ENCODE measurements at places on chromosomes 1 and 21.

DNA sequence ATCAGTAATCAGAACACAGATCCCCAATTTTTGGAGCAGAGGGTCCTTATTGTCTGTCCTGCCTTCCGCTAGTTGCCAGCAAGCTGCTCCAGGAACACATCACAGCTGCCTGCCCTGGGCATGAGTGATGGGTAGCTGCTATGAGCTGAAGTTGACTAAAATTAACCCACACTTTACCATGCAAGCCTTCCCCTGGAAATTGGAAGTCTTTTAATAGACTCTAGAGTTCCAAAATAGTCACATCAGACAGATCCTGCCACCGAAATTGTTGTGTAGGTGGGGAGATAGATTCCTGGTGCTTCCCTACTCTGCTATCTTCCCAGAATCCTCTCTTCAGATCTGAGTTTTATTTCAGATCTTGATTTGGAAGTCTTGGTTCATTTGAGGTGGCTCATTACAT is 63.1 kb upstream of the GCLM start:
- DNase-seq: no peak

DNA sequence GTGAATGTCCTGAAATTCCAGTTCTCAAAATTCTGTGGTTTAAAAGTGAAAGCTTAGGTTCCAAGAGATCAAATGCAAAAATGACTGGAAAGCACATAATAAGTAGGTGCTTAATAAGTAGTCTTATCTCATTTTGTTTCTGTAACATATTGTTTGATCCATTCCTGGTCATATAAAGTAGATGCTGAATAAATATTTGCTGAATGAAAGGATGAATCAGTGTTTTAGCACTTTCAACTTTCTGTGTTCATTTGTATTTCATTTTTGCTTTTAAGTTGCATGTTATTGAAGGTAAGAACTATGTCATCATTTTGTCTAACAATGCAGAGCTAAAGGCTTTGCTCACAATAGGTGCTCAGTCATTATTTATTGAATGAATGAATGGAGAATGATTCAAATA is 6.3 kb downstream of the MAST2 start:
- no peak for DNase-seq

GRCh38 chr21:37368541-37369279 is 2.1 kb downstream of the DYRK1A start:
- no peak for DNase-seq

DNA sequence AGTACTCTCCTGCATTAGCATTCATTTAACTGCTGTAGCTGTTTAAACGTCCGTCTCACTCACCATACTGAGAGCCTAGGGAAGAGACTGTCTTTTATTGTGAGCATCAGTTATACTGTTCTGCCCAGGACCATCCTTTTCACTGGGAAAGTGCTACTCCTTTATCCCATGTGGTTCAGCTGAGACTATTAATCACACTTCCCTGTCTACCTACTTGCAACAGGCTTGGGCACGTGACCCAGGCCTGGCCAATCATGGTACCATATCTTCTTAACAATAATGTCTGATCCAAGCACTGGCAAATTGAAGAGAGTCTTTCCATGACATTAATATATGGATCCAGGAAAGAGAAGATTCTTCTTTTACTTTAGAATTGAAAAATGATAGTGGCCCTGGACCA is 108.1 kb downstream of the TM2D1 start:
- no peak for DNase-seq
